ENCODE measurements at places on chromosomes 11 and 22. TPM values are rescaled to one million over a fixed set of nuclear protein-coding genes. Genes with fewer than 3 reads are reported as not detected.

The MAPK11 gene
- 6.4 TPM for total RNA-seq

The RFPL3 gene
- not detected for total RNA-seq

The MPPED1 gene
- total RNA-seq, result not detected

The ACER3 gene
- total RNA-seq, result 17.6 TPM

- DNase-seq, result no peak
Observed at GRCh38 chr22:17641269-17641668, 2.7 kb downstream of the BCL2L13 start.

DNA sequence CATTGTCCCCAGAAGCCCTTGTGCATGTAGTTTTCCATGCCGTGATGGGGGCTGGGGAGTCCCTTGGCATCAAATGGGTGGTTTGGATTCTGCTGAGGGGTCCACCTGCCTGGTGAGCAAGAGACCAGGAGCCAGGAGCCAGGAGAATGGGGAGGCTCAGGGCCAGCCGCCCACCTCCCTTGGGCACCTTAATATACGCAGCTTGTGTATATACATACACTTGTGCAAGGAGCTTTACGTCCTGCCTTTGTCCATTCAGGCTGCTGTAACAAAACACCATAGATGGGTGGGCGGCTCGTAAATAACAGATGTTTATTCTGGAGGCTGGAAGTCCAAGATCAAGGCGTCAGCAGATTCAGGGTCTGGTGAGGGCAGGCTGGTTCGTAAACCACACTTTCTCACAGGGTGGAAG lies 62.5 kb downstream of the SMIM38 start:
- peak; percentile 63 for DNase-seq

DNA sequence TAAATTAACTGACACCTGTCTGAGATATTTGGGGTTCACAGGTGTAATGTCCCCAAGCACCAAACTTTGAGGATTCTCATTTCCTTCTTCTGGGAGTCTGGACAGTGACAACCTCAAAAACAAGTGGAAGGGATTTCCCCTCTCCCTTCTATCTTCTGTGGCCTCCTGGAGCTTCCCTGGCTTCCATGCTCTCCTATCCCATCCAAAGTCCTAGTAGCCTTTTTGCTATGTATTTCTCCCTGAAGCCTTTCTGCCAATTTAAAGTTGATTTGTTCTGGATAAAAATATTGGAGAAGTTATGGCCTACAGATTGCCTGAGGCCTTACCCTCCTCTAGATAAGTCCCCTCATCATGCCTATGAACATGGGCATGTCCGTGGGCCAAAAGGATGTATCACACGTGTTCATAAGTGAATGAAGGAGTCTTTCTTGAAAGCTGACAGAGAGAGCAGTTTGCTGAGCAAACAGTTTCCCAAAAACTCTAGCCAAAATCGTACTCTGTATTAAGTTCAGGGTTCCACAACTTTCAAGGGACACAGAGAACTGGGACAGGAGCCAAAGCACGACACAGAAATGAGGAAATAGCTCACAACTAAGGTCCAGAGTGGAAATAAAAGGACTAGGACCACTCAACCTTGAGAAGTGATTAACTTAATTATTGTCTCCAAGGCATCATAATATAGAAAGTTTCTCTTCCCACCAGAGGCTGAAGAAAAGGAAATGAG lies 6.7 kb downstream of the HEPACAM start:
- no peak for DNase-seq

- DNase-seq, result no peak
Observed at GRCh38 chr11:35927104-35927503, 16.8 kb upstream of the LDLRAD3 start.

GRCh38 chr22:37138849-37139561 lies 10.7 kb downstream of the IL2RB start:
- DNase-seq, result no peak

GRCh38 chr11:105699203-105699602 lies 89.3 kb downstream of the GRIA4 start:
- DNase-seq, result no peak

DNA sequence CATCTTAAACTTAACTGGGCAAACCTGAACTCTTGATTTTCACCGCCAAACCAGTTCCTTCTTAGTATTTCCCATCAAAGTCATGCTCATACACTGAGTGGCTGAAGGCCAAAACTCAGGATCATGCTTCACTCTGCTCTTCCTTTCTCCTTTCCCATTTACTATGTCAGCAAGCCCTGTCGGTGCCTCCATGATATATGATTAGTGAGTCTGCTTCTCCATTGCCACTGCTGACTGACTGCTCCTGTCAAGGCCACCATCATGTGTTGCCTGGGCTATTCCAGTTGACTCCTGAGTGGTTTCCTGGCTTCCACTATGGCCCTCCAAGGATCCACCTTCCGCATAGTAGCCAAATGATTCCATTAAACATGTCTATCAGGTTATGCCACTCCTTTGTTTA lies 42.8 kb upstream of the AMPD3 start:
- DNase-seq, result no peak

DNA sequence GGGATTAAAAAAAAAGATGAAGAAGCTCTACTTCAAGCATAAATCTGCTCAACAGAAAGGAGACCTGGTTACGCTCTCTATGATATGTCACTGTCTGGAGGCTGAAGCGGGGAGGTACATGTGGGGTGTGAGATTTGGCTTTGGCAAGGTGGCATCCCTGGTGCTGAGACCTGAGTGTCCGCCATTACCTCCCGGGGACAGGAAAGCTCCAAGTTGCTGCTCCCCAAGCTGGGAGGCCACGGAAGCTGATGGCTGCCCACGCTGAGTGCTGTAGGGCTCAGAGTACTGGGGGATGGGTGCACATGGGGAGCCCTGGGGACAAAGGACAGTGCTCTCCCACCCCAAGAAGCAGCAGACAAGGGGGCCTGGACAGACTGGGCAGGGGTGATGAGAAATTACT lies 167.9 kb downstream of the DSCAML1 start:
- DNase-seq, result no peak

DNA sequence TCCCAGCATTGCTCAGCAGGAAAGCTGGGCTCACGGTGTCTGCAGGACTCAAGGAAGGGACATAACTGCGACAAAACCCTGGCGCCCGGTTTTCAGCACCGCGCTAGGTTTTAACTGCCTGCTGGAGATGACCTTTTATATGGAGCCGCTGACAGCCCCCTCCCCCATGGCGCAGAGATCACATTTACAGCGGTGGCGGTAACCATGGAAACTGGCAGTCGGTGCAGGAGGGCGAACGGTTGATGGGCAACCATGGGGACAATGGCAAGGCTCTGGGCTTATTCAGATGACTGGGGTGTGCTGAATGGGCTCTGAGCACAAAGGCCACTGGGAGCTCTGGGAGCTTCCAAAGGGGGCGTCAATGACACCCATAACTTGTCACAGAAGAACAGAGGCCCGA lies 37.2 kb downstream of the CELSR1 start:
- DNase-seq, result no peak

GRCh38 chr11:88814076-88814475 lies 251.7 kb downstream of the GRM5 start:
- no peak for DNase-seq

DNA sequence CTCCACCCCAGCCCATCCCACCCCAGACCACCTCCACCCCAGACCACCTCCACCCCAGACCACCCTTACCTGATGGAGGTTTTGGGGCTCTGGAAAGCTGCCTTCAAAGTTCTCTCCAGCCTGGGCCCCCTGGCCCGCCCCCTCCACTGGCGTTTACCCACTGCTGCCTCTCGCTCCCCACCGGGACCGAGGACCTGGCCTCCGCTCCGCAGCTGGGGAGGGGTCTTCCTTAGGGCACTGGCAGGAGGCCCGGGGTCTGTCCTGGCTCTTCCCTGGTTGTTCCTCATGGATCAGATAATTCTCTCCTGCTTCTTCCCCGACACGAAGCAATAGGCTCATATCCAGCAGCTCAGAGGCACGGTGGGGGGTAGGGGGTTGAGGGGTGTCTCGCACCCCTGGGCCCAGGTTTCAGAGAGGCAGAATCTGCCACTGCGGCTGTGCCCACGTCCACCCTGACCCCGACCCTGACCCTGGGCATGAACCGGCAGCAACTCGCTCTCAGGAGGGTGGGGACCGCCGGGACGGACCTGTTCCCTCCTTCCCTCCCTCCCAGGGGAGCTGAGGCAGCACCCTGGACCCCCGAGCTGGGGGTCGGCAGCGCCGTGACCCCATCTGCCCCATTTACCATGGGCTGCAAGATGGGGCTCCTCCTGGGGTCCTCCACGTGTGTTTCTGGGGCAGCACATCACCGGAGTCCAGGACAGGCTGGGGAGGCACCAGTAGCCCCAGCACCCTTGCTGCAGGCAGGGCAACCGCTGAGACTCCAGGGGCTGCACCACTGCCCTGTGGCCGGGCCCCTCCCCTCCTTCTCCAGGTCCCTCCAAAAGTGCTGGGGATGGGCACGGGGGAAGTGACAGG lies 12.9 kb downstream of the KRTAP5-5 start:
- no peak for DNase-seq

GRCh38 chr11:22207162-22207561 lies 14.3 kb downstream of the ANO5 start:
- no peak for DNase-seq

DNA sequence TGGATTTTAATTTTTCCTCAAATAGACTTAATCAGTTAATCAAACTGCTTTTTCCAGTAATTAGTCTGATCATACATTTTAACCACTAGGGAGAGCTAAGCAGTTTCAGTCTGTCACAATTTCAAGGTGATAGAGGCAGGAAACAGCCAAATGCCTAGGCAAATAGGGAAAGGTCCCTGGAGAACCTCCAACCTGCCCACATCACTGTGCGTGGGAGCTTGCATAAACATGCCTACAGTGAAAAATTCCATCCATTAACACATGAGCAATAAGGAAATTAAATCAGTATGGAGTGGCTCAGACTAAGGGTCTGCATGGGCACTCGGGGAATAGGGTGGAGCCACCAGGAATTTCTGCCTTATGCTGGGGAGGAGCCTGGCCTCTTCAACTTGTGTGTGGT lies 74.6 kb downstream of the AASDHPPT start:
- no peak for DNase-seq

- no peak for DNase-seq
Observed at GRCh38 chr22:42462016-42462415, 29.8 kb upstream of the NFAM1 start.

GRCh38 chr11:6844356-6844755 lies 1.1 kb upstream of the OR10A5 start:
- DNase-seq, result no peak

Measured in osteocyte (in vitro differentiated cells).